Activated CD4-positive, CD25-positive, alpha-beta regulatory T cell (primary cell): ENCODE measurements at places on chromosomes 16 and 17.

DNA sequence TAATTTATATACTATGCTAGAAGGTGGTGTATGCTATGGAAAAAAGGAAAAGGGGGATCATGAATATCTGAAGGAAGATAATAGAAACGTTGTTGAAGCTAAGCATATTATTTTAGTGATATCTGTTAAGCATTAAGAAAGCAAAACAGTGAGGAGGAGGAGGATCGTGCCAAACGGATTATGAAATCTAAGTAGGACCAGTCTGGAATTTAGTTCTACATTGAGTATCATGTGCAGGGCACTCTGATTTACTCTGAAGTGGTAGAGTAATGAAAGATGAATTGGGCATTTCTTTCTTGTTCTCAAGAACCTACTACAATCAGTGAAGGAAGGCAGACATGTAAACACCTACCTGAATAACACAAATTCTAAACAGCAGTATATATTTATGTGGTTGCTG is 195.3 kb downstream of the CYB561 start:
- DNase-seq = no peak

DNA sequence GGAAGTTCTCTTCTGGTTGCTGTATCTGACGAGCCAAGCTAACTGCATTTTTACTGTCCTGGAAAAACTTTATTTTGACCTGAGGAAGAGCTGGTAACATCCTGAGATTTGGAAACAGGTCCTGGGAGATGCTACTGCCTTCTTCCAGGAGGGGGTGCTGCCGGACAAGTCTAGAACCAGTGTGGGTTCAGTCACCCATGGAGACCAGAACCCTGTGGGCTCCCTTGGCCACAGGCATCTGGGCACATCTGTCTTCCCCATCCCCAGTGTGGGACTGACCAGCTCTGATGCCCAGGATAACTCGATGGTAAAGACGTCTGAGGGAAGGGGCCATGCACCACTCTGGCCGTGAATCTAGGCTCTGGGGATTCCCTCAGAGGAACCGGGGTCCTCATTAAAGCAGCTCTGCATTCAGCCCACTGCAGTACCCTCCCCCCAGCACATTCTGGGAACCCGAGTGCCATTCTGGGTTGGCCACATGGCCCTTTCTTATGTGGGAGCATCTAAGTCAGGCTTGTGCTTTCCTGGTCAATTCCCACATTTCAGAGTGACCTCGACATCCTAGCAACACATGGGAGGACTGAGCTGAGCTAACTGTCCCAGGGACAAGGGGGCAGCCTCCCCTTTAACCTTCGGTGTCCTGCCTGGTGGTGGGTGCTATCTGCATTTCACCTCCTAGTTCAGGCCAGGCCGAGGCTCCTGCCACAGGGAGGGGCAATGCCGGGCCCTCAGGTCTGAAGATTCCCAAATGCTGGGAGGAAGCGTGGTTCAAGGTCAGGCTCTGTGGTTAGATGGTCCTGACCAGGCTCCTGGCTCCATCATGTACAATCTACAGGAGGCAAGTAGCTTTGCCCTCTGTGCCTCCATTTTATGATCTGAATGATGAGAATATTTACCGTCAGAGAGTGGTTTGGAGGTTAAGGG is 6.4 kb downstream of the C16orf86 start:
- no peak for DNase-seq

GRCh38 chr17:47695429-47696376 is 1.7 kb downstream of the TBKBP1 start:
- no peak for DNase-seq

DNA sequence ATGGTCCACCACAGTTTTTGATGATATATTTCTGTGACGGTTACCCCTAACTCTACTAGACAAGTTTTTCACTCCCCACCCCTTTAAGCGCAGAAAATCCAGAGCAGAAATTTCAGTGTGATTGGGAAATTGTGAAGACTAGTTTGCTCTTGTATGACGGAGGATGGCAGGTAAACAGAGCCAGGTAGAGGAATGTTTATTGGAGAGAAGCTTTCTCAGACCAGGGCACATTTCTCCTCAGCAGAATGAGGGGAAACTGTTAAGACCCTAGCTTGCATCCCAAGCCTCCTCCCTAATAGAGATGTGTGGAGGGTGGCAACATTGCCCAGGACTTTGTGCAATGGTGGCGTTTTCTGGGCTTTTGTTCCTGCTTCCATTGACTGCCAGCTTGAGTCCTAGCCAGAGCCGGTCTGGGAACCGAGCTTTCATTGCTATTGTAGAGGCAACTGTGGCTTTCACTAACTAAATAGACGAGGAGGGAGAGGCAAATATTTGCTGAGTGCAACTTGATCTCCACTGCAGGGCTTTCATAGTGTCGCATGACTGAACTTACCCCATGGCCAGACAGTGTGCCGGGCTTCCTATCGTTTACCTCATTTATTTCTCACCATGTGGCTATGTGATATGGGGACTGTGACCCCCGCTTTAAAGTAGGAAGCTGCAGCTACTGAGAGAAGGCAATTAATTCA is 159.6 kb upstream of the MPHOSPH6 start:
- DNase-seq = no peak
